ENCODE measurements at places on chromosomes 1 and 21.
A peak's percentile ranks its signal among the peaks of the same experiment; 100 is the strongest.

DNA sequence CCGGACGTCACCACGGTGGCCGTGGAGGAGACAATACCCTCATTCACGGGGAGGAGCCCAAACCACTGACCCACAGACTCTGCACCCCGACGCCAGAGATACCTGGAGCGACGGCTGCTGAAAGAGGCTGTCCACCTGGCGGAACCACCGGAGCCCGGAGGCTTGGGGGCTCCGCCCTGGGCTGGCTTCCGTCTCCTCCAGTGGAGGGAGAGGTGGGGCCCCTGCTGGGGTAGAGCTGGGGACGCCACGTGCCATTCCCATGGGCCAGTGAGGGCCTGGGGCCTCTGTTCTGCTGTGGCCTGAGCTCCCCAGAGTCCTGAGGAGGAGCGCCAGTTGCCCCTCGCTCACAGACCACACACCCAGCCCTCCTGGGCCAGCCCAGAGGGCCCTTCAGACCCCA is 7.0 kb downstream of the TNFRSF14 start:
- no peak for DNase-seq

DNA sequence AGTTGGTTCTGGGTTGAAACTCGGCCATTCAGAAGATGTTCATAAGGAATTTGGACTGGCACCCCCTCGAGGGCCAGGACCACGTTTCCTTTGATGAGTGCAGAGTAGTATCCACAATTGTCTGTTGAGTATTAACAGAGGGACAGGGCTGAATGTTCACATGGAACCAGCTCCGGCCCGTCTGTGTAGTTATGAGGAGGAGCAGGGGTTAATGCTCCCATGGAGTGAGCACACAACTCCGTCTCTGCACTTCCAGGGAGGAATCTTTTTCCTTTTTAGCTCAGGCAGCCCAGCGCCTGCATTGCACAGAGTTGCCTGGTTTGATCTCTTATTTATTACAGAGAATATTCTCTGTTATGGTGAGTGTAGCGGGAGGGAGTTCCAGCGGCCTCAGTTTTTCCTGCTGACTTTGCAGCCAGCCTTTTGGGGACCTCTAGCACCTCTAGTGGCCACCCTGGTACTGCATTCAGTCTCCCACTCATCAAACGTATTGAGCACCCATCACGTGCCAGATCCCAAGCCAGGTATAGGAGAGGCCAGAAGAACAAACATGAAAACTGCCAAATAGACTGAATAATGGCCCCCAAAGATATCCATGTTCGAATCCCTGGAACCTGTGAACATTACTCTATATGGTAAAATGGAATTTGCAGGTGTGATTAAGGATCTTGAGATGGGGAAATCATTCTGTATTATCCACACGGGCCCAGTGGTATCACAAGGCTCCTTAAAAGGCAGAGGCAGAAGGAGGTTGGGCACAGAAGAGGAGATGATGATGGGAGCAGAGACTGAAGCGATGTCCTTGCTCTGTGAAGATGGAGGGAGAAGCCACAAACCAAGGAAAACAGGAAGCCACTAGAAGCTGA is 167.7 kb upstream of the CSF3R start:
- DNase-seq = no peak

- no peak for DNase-seq
Observed at GRCh38 chr1:81151206-81151605, 649.5 kb upstream of the ADGRL2 start.

GRCh38 chr21:46551636-46552241 is 53.1 kb downstream of the S100B start:
- DNase-seq = peak; percentile 87

DNA sequence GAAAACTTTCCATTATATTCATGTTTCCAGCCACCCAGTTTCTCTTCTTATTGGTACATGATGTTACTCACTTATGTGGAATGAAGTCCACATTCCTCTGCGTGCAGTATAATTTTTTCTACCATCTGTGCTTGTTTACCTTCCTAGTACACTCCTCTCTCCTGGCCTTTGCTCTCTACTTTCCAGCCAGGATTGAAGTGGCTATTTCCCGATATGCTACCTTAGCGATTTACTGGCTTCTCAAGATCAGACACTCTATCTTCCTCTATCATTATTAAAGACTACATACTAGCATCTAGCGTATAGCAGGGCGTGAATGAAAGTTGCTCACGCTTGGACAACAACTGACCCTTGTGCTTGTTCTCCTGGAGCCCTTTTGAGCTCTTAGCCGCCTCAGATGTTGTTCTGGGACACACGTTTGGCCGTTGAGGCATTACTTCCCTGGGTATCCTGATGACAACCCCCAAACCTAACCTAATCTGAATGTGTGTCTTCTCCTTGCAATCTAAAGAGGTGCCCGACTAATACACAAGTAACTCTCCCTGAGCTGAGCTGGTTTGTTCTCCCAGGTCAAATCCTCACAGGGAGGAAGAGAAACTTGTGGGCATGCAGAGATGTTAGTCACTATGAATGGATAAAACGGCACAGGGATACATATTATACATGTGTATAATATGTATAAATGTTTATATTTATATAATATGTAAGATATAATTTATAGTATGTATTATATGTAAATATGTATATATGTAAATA is 13.4 kb upstream of the MTARC2 start:
- DNase-seq = no peak

DNA sequence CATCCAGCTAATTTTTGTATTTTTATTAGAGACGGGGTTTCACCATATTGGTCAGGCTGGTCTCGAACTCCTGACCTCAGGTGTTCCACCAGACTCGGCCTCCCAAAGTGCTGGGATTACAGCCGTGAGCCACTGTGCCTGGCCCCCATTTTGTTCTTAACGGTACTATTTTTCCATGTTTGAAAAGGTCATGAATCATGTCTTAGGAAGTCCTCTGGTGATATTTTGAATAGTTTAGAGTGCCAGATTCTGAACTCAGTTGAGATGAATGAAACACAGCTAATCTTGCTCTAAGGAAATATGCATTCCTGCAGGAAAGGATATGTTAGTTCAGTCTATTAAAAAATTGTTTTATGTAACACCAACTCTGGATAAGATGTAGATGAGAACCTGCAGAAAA is 62.6 kb upstream of the ATP2B4 start:
- no peak for DNase-seq

DNA sequence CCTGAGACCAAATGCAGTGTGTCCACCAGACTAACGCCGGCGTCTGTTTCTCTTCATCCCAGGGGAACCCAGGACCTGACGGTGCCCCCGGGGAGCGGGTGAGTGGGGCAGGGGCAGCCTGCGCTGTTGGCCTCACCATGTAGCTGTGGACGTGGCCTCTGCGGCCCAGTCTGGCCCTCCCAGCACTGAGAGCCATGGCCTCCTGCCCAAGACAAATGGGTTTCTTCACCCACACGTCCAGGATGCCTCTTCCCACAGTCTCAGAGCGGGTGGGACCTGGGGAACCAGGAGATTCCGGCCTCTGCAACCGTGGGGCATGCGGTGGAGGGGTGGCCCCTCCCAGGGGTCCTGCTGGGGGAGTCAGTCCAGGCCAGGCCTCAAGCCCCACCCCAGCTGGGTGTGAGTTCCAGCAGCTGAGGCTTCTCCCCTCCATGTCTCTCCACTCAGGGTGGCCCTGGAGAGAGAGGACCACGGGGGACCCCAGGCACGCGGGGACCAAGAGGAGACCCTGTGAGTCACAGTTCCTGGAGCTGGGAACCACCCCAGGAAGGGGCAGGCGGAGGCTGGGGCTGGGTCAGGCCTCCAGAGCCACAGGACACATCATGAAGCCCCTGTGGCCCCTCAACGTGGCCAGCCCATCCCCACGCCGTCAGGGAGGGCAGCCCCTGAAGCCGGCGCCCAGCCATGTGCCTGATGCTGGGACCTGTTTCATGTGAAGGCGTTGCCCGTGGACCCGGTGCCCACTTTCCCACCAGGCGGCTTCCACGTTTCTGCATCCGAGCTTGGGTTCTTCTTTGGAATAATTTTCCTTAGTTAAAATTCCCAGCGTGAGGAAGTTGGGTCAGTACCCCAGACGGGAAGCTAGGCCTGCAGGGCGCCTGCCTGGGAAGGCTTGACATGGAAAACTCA is 11.0 kb downstream of the COL6A1 start:
- peak; percentile 75 for DNase-seq

DNA sequence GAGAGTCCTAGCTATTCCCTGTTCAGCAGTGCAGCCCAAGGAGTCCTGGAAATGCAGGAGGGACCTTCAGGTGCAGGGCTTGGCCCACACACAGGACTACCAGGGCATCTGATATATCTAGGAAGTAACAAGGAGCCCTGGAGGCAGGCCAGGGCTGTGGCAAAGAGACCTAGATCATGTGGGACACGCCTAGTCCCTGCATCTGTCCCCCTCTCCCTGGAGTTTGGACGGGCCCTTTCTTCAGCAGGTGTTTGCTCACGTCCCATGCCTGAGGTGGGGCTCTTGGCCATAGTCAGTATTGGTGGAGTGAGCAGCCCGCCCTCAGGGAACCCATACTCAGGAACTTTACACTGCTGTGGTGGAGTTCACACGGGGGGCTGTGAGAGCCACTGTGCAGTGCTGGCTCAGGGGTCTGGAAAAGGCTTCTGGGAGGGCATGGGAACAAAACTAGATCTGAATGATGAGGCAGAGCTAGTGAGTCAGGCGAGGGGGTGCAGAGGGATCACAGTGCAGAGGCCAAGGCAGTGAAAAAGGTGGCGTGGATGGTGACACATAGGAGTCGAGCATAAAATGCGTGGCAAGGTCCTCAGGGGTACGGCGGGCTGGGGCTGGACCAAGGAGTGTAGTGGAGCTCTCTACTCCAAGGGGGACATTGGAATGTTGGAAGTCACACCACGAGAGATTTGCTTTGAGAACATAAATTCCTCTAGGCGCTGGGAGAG is 25.6 kb downstream of the TMEM53 start:
- DNase-seq = no peak
